GOT3 (cell line): ENCODE measurements at places on chromosomes 2 and 18.

DNA sequence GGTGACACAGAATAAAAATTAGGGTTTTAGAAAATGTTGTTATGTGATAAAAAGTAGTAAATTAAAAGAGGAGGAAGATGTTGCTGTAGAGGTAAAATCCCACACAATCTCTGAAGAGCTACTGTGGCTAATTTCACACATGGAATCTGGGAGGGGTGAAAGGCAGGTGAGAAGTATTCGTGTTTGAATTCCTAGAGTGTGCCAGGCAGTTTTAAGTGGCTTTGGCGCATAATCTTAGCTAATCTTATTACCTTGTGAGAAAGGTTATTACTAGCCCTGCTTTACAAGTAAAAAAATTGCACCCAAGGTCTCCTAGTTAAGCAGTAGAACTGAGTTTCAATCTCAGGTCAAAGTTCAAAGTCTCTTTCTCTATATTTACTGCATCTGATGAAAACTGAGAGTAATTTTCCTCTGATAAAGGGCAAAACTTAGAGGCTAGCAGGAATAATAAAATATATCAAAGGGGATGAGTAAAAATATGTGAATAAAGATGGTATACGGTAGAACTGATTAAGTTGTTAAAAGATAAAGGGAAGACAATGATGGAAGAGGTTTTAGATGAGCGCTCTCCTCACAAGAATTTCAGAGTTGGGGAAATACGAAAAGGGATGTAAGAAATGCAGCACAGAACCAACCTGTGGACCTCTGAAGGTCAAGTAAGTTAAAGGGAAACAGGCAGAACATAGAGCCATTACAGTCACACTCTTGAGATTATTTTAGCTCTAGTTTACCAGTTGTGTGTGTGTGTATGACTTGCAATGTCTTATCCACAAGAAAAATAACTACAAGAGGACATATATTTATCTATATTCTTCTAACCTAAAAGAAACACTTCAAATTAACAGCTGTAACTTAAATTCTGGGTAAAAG lies 34.8 kb downstream of the GAREM1 start:
- no peak for DNase-seq

DNA sequence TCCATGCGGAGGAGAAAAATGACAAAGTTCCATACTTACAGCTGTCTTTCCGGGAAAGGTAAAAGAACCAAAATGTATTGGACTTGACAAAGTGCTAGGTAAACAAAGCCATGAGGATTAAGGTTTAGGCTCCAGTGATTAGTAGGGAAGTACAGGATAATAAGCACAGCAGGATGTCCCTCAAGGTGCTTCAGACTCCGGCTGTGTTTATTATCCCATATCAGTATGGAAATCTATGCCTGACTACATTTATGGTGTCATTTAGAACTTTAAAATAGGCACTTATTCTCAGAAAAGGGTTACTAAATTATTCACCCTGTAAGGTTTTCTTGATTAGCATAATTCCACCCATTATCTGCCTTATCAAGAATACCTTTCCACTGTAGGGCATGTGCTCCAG lies 136.3 kb upstream of the CCDC68 start:
- no peak for DNase-seq

- no peak for DNase-seq
Observed at GRCh38 chr2:165952085-165952484, 1.5 kb downstream of the TTC21B start.

DNA sequence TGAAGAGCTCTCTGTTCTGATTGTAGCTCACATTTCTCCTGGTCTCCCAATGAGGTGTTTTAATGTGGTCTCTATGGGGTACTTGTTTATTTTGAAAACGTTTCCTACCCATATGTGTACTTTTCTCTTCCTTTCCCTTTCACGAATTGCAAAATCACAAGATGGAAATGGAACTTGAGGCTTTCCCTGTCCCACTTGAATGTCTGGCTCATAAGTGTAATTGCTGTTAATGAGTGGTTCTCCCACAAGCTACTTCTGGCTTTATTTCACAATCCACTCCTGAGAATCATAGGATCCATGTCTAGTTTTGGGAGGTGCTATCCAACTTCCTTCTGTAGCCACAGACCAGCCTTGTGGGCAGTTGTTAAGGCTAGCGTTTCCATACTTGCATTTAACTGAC lies 81.1 kb upstream of the CAVIN2 start:
- DNase-seq, result no peak

GRCh38 chr18:57767259-57768050 lies 35.7 kb downstream of the ATP8B1 start:
- DNase-seq, result no peak
